ENCODE measurements at places on chromosomes 16 and 17.
A peak's percentile ranks its signal among the peaks of the same experiment; 100 is the strongest.

DNA sequence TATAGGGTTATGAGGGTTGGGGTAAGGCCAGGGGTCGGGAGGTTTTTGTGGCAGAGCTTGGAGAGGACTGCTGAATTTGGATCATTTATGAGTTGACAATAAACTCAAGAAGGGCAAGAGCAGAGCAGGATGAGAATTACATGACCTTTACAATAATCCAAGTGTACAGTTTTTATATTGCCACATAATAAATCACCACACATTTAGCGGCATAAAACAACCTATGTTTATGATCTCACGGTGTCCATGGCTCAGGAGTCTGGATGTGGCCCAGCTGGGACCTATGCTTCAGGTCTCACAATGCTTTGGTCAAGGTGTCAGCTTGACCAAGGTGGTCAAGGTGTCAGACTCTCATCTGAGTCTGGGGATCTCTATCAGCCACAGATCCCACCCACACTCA, 118.3 kb upstream of the WSCD1 start:
- DNase-seq, result no peak

DNA sequence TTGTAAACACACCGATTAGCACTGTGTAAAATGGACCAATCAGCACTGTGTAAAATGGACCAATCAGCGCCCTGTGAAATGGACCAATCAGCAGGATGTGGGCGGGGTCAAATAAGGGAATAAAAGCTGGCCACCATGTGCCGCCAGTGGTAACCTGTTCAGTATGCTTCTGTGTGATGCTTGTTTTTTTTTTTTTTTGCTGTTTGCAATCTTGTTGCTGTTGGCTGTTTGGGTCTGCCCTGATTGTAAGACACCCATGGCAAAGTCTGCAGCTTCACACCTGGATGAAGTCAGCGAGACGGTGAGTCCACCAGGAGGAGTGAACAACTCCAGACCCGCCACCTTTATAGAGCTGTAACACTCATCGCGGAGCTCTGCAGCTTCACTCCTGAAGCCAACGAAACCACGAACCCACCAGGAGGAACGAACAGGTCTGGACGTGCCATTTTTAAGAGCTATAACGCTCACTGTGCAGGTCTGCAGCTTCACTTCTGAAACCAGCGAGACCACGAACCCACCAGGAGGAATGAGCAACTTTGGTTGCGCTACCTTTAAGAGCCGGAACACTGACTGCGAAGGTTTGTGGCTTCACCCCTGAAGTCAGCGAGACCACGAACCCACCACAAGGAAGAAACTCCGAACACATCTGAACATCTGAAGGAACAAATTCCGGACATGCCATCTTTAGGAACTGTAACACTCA, 85.0 kb upstream of the MED9 start:
- DNase-seq, result no peak

GRCh38 chr17:63042256-63042812, 76.3 kb downstream of the TANC2 start:
- no peak for DNase-seq

DNA sequence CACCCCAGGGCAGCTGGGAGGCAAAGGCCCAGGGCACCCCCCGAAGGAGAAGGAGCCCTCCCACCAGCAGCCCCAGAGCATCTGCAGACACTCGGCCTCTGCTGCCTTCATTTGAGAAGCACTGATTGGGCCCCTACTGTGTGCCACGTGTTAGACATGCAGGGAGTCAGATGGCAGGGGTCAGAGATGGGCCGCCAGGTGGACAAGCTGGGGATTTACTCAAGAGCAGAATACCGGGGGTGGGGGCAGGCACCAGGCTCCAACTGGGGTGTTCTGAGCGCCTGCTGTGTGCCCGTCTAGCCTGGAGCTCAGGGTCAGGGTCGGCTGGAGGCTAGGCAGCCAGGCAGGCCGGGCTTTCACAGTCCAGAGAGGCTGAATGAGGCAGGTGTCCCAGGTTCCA, 18.7 kb downstream of the TPSG1 start:
- no peak for DNase-seq

- no peak for DNase-seq
Measured at GRCh38 chr17:29150161-29150560, 30.0 kb downstream of the MYO18A start.

DNA sequence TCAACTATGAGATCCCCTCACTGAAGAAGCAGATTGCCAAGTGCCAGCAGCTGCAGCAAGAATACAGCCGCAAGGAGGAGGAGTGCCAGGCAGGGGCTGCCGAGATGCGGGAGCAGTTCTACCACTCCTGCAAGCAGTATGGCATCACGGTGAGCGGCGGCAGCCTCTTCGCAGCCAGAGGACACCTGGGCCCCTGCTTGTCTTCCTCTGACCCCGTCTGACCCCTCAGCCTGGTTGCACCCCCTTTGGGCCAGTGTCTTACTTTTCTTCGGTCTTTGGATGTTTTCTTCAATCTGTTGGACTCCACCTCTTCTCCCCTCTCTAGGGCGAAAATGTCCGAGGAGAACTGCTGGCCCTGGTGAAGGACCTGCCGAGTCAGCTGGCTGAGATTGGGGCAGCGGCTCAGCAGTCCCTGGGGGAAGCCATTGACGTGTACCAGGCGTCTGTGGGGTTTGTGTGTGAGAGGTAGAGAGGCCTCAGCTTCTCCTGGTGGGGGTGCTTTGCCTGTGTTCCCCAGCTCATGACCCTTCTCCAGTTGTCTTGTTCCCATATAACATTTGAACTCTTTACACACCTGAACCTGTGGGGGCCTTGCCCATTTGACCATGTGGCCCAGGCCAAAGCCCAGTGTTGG, 4.4 kb downstream of the CDK5RAP3 start:
- DNase-seq, result no peak

- DNase-seq, result no peak
Measured at GRCh38 chr16:64419832-64420231, 702.0 kb downstream of the CDH11 start.

- DNase-seq, result no peak
Measured at GRCh38 chr17:81844327-81844851, 9.5 kb upstream of the PPP1R27 start.

DNA sequence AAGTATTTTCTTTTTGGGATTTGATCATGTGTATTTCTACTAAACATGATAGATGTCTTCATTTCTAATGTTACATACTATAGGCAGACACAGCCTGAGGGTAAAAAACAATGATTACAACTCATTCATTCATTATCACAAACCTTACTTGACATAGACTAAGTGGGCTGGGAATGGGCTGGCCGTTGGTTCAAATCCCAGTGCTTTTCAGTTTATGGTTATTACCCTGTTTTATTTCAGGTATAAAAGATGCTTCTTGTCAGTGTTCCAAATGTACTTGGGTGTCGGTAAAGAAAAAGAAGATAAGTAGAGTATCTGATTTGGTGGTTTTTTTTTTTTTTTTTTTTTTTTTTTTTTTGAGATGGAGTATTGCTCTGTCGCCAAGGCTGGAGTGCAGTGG, 149.7 kb upstream of the ZFHX3 start:
- no peak for DNase-seq

DNA sequence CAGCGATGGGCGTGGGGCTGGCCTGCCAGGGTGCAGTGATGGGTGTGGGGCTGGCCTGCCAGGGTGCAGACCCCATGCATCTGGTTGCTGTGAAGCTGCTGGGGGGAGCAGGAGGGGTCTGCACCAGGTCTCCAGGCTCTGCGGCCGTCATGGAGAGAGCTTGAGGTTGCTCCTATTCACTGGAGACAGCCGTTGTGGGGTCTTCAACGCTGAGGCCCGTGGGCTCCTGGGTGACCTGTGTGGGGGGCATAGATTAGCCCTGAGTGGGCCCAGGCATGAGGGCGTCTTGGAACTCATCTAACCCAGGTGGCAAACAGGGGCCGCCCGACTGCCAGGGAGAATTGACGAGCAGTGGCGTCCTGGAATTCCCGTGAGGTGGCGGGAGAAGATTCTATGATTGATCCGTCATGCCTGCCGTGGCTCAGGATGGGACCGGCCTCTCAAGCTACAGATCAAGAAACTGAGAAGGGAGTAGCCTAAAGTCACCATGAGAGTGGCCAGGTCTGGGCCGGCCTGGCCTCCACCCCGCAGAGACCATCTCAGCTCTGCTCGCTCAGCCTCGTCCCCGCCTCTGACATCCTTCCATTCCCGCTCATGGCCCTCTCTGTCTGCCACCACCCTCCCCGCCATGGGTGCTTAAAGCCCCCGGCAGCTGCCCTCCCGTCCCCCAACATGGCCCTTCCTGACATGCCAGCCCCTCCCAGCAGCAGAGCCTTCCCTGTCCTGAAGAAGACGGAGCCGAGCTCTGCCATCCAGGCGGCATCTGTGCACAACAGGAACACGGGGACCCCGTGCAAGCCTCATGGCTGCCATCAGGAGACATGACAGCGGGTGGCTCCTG, 50.7 kb upstream of the ACSF3 start:
- DNase-seq, result no peak

GRCh38 chr17:68794636-68795434, 160.4 kb downstream of the ABCA8 start:
- DNase-seq, result no peak

DNA sequence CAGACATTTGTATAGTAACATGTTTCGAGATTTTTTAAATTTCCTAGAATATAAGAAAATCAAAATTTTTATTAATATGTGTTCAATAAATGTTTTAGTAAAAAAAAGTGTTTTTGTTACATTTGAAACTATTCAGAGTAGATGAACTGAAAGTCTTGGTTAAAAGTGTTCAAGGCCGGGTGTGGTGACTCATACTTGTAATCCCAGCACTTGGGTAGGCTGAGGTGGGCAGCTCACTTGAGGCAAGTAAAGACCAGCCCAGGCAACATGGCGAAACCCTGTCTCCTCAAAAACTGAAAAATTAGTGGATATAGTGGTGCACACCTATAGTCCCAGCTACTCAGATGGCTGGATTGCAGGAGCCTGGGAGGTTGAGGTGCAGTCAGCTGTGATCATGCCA, 16.8 kb upstream of the PHKG2 start:
- DNase-seq, result no peak

- no peak for DNase-seq
Measured at GRCh38 chr16:55567382-55567781, 898 bp downstream of the CAPNS2 start.

DNA sequence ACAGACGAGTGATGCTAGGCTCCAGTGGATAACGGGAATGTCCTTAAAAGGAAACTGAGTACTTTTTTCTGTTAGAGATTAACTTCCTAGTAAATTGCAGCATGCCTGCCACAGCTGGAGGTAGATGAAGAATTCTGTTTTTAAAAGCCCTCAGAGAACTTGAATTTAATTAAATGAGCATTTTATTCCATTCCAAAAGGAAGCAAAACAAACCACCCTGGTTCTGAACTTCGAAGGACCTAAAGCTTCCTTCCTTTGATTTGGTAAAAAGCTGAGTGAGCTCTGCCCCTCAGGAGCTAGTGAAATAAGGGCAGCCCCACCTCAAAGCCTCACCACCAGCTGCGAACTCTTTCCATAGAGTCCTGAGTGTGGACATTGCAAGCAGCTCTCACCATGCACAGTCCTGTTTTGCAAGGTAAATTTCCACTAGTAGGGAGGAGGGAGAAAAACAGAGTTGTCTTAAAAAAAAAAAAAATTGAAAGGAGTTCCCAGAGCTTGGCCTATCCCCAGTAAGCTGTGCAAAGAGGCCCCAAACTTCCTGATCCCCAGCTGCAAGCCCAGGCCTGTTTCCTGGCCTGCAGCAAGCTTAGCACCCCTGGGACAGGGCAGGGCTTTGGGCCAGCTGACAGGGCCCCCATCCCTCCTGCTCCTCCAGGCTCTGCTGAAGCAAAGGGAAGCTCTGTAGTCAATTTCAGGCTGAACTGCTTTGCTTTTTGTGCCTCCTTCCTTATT, 11.2 kb downstream of the CHD9NB start:
- peak; percentile 16 for DNase-seq

- DNase-seq, result no peak
Measured at GRCh38 chr17:16880121-16880842, 91.6 kb downstream of the TNFRSF13B start.

DNA sequence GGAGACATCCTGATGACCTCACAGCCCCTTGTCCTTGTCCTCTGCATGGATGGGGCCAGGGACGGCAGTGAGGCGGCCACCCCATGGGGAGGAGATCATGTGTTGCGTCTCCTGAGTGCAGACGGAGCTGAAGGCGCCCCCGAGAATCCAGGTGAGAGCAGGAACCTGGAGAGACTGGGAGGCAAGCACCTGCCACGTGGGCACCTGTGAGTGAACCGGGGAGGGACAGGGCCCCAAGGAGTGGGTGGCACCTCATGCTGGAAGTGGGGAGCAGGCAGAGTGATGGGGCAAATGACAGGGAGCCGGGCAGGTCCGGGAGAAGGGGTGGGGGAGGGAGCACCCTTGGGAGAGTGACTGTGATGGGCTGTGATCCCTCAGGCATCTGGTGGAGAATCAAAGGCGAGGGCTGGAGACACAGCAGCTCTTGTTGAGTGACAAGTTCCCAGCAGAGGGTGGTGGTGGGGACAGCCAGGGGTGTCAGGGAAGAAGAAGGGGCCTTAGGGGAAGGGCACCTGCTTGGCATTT, 174.3 kb upstream of the CHMP6 start:
- DNase-seq, result no peak

- no peak for DNase-seq
Measured at GRCh38 chr16:75092777-75093176, 23.8 kb downstream of the LDHD start.

DNA sequence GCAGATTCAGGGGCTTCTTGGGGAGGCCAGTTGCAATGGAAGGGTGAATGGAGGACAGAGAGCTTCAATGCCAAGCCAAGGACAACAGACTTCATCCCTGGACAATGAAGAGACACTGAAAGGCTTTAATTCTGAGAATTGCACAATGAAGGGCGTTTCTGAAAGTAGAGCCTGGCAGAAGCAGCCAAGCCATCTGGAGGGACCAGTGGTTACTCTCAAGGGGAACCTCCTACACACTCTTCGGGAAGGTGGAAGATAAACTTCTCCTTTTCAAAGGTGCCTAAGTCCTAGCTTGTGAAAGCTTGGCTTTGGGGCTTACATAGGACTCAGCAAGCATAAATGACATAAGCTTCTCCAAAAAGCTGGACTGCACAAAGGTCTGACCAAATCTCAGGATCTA, 6.2 kb upstream of the CES1 start:
- no peak for DNase-seq

- no peak for DNase-seq
Measured at GRCh38 chr16:1538804-1539520, 5.5 kb downstream of the TMEM204 start.

Data from fibroblast of skin of left biceps (primary cell).